ENCODE measurements at places on chromosomes 5 and 9.
A peak's percentile ranks its signal among the peaks of the same experiment; 100 is the strongest.

DNA sequence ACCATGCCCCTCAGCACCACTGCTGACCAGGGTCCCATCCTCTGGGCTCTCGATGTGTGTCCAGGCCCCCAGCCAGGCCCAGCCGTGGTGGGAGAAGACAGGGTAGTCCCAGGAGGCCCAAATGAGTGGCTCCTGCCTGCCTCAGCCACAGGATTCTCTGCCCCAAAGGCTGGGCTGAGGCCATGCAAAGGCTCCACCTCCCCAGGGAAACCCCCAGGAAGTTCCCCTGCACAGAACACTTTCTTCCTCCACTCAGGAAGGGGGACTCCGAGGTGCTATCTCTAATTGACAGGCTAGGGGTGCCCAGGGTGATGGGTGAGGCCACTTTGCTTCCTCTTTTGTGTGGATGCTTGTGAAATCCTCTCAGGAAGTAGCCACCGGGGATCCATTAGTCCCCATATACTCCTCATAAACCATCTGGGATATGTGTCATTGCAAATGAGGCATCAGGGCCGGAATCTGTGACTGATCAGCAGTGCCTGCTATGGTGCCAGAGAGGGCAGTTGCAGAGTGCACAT, 23.1 kb upstream of the TDRD7 start:
- DNase-seq, result no peak

DNA sequence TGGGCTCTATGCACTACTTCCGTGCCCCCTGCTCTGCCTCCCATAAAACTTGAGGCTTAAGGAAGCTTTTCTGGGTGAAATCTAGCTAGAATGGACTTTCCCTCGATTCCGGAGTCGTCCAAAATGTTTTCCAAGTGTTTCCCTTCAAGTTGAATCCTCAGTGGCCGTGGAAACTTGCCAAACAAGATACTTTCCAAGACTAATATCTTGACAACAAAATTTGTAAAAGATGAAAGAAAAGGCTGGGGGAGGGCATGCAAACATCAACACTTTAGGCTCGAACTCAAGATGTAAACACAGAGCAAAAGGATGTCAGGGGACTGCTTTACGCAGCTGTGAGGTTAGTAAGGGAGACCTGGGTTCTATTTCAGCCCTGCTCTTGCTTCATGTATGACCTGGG, 482.8 kb upstream of the KLF4 start:
- no peak for DNase-seq

GRCh38 chr9:83322438-83322837, 215.8 kb downstream of the FRMD3 start:
- no peak for DNase-seq

- DNase-seq, result no peak
Measured at GRCh38 chr9:750249-750967, 91.1 kb upstream of the DMRT1 start.

GRCh38 chr5:159826351-159827214, 89.7 kb upstream of the ADRA1B start:
- peak; percentile 58 for DNase-seq

All from LoVo (cell line).